MCF 10A (cell line): ENCODE measurements at places on chromosomes 7 and 10. TPM values are rescaled to one million over a fixed set of nuclear protein-coding genes. Genes with fewer than 3 reads are reported as not detected.

DNA sequence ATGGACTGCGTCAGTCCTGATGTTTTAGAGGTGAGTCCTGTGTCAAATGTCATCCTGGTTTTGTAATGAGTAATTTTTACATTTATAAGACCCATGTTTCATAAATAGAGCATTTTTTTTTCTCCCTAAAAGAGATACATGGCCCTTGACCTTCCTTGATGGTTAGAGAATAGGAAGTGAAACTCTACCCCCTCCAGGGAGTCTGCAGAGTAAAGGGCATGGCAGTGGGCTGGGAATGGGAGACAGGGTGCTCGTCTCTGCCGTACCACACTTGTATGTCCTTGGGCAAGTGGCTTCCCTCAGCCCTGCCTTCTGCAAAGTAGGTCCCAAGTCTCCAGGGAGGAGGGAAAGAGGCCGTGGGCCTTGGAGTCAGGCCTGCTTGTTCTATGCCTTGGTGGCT lies 63.9 kb downstream of the WDFY4 start:
- DNase-seq: no peak

GRCh38 chr7:8128449-8129317 lies 133.3 kb downstream of the ICA1 start:
- DNase-seq: no peak

GRCh38 chr7:38975944-38976392 lies 1.7 kb upstream of the POU6F2 start:
- no peak for DNase-seq

DNA sequence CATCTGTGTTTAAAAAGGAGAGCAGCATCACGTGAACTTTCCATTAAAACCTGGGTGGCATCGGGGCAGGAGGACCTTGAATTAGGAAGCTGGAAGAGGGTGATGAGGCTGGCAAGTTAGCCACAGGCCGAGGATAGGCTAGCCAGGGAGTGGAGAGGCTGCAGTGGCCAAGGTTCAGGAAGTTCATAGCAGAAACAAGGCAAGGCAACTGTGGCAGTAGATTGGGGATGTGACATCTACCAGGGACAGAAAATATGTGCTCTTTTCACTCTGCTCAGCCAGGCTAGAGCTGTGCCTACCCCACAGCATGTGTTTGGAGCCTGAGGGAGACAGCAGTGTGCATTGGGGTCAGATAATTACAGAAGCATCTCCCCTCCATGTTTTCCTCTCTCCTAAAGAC lies 2.2 kb upstream of the INPP5F start:
- no peak for DNase-seq

CPA4 gene
- total RNA-seq: 1.8 and 4.3 TPM in 2 replicates

- DNase-seq: peak; percentile 86
Observed at GRCh38 chr7:5704534-5704922, 76.9 kb downstream of the RNF216 start.

LAMTOR4 gene
- 76.6 and 87.3 TPM in 2 replicates for total RNA-seq

HMX2 gene
- not detected in 2 replicates for total RNA-seq

DNA sequence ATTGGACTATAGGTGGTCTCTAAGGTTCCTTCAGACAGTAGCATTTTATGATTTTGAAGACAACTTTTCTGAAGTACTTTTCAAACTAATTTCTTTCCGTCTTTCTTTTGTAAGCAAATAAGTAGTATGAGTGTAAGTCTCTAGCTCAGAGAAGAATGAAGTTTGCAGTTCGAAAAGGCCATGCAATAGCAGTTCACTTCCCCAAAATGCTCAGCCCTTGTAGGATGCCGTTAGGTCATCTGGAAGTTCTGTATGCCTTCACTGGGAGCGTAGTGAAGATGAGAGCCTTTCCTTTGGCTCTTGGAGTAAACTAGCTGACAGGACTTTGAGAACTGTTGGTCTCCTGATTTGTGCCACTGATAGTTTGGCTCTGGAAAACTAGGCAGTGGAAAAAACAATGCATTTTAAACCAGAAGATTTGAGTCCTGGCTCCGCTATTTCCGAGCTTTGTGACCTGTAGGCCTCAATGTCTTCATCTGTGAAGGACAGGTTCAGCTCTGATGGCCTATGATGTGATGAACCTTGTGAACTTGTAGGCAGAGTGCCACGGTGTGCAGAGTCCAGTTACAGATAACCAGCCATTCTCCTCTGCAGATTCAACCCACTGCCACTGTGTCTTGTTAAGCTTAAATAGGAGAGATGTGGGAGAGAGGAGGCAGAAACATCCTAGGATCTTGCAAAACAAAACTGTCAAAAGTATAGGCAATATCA lies 18.8 kb downstream of the SGPL1 start:
- DNase-seq: no peak

- DNase-seq: peak; percentile 65
Observed at GRCh38 chr7:4665661-4666060, 16.4 kb upstream of the FOXK1 start.

GRCh38 chr10:78981970-78982281 lies 86.8 kb upstream of the ZMIZ1 start:
- DNase-seq: no peak

- no peak for DNase-seq
Observed at GRCh38 chr10:47362199-47362598, 14.0 kb downstream of the RBP3 start.

GRCh38 chr7:2939193-2939885 lies 95.2 kb upstream of the GNA12 start:
- no peak for DNase-seq

GRCh38 chr7:130708001-130708400 lies 21.7 kb upstream of the TSGA13 start:
- DNase-seq: no peak

UCN3 gene
- not detected in 2 replicates for total RNA-seq

MARVELD1 gene
- total RNA-seq: 51.0 and 54.9 TPM in 2 replicates

GRM3 gene
- not detected in 2 replicates for total RNA-seq

ZNF117 gene
- 3.2 and 4.8 TPM in 2 replicates for total RNA-seq

TMEM236 gene
- total RNA-seq: 0.09 and 0.37 TPM in 2 replicates

- peak; percentile 28 for DNase-seq
Observed at GRCh38 chr10:60006062-60006461, 99.7 kb upstream of the CCDC6 start.

DNA sequence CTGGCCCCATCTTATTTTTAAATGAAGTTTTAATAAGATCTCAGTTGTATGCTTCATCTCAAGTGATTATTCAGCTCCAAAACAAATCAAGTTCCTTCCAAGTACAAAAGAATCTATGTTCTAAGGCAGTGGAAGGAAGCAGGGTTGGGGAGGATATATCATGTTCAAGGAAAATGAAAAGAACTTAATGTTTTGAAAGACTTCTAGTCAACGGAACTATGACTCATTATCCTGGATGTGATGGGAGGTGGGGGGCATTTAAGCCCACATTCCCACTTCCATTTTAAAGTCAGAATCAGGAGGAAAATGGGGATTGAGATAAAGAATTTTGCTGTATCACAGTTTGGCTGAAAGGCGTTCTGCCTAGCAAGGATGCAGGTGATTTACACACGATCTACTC lies 59.4 kb downstream of the FANK1 start:
- no peak for DNase-seq

DNA sequence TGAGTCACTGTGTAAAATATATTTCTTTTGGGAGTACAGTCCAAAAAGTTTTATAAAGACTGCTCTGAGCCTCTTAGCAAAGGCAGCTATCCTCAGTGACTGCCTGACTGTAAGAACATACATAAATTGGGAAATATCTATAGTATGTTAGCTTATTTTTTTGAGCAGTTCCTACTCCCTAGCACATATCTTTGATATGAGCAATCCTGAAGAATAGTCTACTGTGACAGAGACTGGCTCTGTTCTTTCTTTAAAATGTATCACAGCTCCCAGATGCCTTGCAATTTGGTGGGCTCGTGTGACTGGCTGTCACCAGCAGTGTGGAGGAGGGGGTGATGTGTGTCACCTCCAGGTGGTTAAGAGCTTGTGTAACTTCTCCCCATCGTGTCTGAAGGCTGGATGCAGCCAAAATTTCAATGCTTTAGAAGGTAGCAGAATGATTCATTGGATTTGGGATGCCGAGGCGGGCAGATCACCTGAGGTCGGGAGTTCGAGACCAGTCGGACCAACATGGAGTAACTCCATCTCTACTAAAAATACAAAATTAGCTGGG lies 47.9 kb downstream of the MTERF1 start:
- DNase-seq: no peak

- no peak for DNase-seq
Observed at GRCh38 chr7:111029141-111029572, 61.8 kb upstream of the LRRN3 start.

GDF2 gene
- not detected in 2 replicates for total RNA-seq

DNA sequence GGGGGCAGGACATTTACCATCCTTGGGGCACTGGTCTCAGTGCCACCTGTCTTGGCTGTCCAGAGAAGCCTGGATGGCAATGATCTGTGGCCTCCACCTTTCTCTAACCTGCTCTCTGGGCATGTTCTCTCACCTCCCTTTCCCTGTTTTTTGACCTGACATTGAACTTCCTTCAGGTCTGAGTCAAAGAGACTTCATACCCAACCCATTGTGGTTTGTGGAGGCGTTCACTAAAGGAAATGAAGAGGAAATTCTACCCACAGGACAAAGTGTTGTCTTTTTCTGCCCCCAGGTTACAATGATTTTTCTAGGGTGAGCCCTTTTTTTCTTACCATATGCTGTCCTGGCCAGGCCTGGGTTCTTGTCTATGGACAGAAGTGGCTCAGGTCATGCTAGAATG lies 76.6 kb downstream of the CYP26A1 start:
- DNase-seq: peak; percentile 86

DNA sequence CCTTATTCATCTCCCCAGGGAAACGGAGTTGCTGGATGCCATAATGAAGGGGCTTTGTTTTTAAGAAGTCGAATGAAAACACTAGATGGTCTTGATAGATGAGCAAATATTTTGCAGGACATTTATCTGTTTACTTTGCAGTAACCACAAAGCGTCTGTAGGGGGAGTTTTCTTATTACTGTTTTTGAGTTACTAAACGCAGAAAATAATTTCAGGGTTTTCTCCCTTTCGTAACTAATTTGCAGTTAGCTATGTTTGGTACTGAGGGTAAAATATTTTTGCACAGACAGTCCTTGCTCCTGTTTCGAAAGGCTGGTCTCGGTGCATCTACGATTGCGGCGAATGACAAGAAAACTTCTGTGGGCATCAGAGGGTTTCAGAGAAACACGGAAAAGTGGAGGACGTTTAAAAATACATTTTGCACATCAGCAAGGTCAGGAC lies 505.6 kb upstream of the MKI67 start:
- peak; percentile 49 for DNase-seq

- DNase-seq: no peak
Observed at GRCh38 chr7:1248143-1248915, 15.7 kb downstream of the UNCX start.

NPY4R2 gene
- total RNA-seq: not detected in 2 replicates

DNA sequence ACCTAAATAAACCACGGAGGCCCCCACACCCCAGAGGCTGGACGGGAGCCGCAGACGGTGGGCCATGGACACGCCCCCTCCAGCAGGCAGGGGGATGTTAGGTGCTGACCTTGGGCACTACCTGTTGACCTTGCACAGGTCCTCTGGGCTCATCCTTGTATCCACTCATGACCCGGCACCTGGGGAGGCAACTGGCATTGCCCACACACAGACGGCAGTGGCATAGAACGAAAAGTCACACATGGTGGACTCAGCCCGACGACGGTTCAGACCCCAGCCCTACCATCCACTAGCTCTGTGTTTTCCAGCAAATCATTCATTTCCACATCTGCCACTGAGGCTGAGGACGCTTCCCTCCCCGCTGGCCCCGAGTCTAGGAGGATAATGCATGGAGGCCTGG lies 247.7 kb upstream of the PPP2R2D start:
- no peak for DNase-seq

DNA sequence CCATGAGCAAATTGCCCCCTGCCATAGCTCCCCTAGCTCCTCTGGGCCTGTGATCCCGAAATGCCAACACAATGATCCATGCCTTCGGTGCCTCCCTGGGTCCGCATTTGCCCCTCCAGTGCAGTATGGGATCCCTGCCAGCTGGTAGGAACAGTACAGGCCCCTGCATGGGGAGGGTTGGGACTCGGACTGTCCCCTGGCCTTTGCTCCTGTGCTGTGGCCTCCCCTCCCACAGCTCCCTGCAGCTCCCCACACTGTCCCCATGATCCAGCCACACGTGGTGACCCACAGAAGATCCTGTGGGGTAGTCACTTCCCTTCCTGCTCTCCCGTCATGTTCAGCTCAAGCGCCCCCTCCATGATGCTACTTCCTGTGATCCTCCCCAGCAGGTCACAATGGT lies 140.3 kb downstream of the MAPK8 start:
- DNase-seq: no peak

PAX4 gene
- not detected in 2 replicates for total RNA-seq

GRCh38 chr10:88309365-88309764 lies 273.8 kb downstream of the RNLS start:
- no peak for DNase-seq

HKDC1 gene
- total RNA-seq: 0.68 and 1.1 TPM in 2 replicates

- DNase-seq: no peak
Observed at GRCh38 chr7:92279396-92280031, 33.7 kb downstream of the ANKIB1 start.

- no peak for DNase-seq
Observed at GRCh38 chr7:111593343-111593742, 31.1 kb upstream of the IMMP2L start.

DNA sequence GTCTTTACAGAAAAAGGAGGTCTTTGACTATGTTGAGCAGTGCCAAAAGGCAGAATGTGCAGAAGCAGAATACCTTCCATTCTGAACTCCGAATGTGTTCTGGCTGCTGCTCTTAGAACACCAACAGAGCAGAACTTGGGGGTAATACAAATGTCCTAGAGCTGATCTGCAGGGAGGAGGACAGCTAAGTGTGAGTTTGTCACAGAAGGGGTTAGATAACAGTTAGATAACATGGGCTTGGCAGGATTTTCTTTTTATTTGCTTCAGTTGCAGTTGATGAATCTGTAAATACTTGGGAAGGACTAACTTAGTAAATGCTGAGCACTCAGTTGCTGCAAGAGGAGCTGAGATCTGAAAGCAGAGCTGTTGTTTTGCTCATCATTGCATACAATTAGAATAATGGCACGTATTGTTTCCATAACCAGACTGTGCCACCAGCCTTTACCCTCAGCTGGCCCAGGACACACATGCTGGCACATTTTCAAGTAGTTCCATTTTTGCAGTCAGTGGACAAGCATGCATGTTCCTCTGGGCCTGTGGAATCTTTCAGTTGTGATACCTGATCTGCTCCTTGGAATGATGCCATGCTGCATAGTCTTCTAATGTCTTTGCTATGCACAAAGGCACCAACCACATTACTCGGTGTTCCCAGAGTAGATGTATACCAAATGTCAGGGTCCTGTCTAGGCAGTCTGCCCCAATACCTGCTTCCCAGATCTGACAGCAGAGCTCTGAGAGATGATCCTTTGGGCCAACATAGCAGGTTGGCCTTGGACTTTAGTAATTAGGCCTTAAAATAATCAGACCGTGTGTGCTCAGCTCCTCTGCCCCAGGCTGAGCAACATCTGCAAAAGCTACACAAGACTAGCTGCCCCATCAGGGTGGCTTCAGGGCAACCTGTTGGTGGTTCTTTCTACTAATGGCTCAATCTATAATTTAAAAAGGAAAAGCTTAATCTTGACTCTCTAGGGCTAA lies 55.7 kb downstream of the GSDME start:
- peak; percentile 87 for DNase-seq
